ENCODE measurements at places on chromosomes 16 and 17. TPM values are rescaled to one million over a fixed set of nuclear protein-coding genes. Genes with fewer than 3 reads are reported as not detected.

ABCA8 gene
- polyA plus RNA-seq = not detected

PNMT gene
- 10.9 TPM for polyA plus RNA-seq

SDF2 gene
- polyA plus RNA-seq = 65.4 TPM

KRTAP4-9 gene
- not detected for polyA plus RNA-seq

CLEC3A gene
- polyA plus RNA-seq = not detected

ZNF385C gene
- 6.1 TPM for polyA plus RNA-seq

CASKIN2 gene
- 6.7 TPM for polyA plus RNA-seq

TSPAN10 gene
- polyA plus RNA-seq = 0.83 TPM

ELOB gene
- polyA plus RNA-seq = 1,702 TPM

CRYBA1 gene
- polyA plus RNA-seq = not detected

KLHL10 gene
- 0.26 TPM for polyA plus RNA-seq

CDRT4 gene
- polyA plus RNA-seq = 5.6 TPM

TBC1D26 gene
- 1.4 TPM for polyA plus RNA-seq

DDX5 gene
- 591 TPM for polyA plus RNA-seq

SNX20 gene
- not detected for polyA plus RNA-seq

CD7 gene
- 0.83 TPM for polyA plus RNA-seq

TEDC2 gene
- polyA plus RNA-seq = 55.6 TPM

USH1G gene
- polyA plus RNA-seq = 5.0 TPM

AATK gene
- 3.6 TPM for polyA plus RNA-seq

VAT1L gene
- polyA plus RNA-seq = 29.8 TPM

EFCAB3 gene
- polyA plus RNA-seq = not detected

OR3A2 gene
- not detected for polyA plus RNA-seq

RNU2-1 gene
- not detected for polyA plus RNA-seq

ZCCHC14 gene
- 15.6 TPM for polyA plus RNA-seq

SCNN1G gene
- polyA plus RNA-seq = 1.9 TPM

ITGAX gene
- 0.13 TPM for polyA plus RNA-seq

HBQ1 gene
- polyA plus RNA-seq = 17.1 TPM

PLA2G10 gene
- polyA plus RNA-seq = 2.2 TPM

PPL gene
- polyA plus RNA-seq = 15.8 TPM

FAM171A2 gene
- 21.9 TPM for polyA plus RNA-seq

TRPV3 gene
- polyA plus RNA-seq = 1.0 TPM

TRAP1 gene
- 353 TPM for polyA plus RNA-seq

CCL16 gene
- not detected for polyA plus RNA-seq

CACNG3 gene
- 0.12 TPM for polyA plus RNA-seq

CCL2 gene
- polyA plus RNA-seq = 2.6 TPM

RND2 gene
- 61.4 TPM for polyA plus RNA-seq

CCL4L2 gene
- polyA plus RNA-seq = not detected

KIFC3 gene
- 2.1 TPM for polyA plus RNA-seq

EFCAB5 gene
- polyA plus RNA-seq = 0.02 TPM

NHERF2 gene
- 22.4 TPM for polyA plus RNA-seq

ATPAF2 gene
- polyA plus RNA-seq = 28.3 TPM

CD79B gene
- 4.4 TPM for polyA plus RNA-seq

C16orf74 gene
- polyA plus RNA-seq = 9.3 TPM

GRIN2A gene
- 0.18 TPM for polyA plus RNA-seq

ADAP2 gene
- polyA plus RNA-seq = 0.71 TPM

SCARF1 gene
- 1.5 TPM for polyA plus RNA-seq

P3H4 gene
- polyA plus RNA-seq = 36.6 TPM

CCL7 gene
- polyA plus RNA-seq = not detected

C1QL1 gene
- 16.5 TPM for polyA plus RNA-seq

SOST gene
- polyA plus RNA-seq = 0.08 TPM

CNGB1 gene
- not detected for polyA plus RNA-seq

ACSM3 gene
- polyA plus RNA-seq = 4.9 TPM

ABCC6 gene
- 1.6 TPM for polyA plus RNA-seq

MMP28 gene
- 0.06 TPM for polyA plus RNA-seq

TP53TG3 gene
- not detected for polyA plus RNA-seq

ASGR2 gene
- 0.91 TPM for polyA plus RNA-seq

KRTAP2-1 gene
- not detected for polyA plus RNA-seq

TMEM238L gene
- not detected for polyA plus RNA-seq

KRT13 gene
- polyA plus RNA-seq = 0.09 TPM

MT1F gene
- polyA plus RNA-seq = 28.2 TPM
